ENCODE measurements at places on chromosomes 6 and 20. TPM values are rescaled to one million over a fixed set of nuclear protein-coding genes. Genes with fewer than 3 reads are reported as not detected.

The SMLR1 gene
- total RNA-seq: not detected

The SLC18B1 gene
- 3.1 TPM for total RNA-seq

The TTLL9 gene
- 0.19 TPM for total RNA-seq

The CD40 gene
- 2.9 TPM for total RNA-seq

- peaks cover 40% of the 10 kb centered on the region for H3K36me3 ChIP-seq
- DNase-seq: no peak
- no peak overlapping the region for H3K27ac ChIP-seq
These were observed 5.3 kb downstream of the RAB32 start for GRCh38 chr6:146548898-146549374.

GRCh38 chr6:166599205-166599604, 12.7 kb upstream of the RAMACL start:
- peaks cover 26% of the 10 kb centered on the region for H3K36me3 ChIP-seq
- no peak overlapping the region for H3K4me3 ChIP-seq
- no peak for DNase-seq
- no peaks in the 10 kb centered on the region for H3K27me3 ChIP-seq
- peak overlapping the region; percentile 98 for H3K27ac ChIP-seq

DNA sequence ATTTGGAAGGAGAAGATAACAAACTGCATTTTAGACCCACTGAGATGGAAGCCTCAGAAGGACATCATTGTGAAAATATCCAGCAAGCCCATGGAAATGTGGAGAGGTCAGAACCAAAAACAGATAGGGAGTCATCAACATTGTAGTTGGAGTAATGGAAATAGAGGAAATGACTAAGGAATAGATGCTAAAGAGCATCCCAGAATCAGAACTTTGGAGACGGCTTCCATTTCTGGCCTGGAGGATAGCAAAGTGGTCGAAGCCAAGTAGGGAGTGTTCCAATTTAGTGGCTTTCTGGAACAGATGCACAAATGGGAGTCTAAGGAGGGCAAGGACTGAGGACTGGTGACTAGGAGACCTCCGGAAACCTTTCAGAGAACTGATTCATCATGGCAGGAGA, 3.6 kb downstream of the BEND6 start:
- no peaks in the 10 kb centered on the region for H3K27me3 ChIP-seq
- peak; percentile 24 for DNase-seq
- no peaks in the 10 kb centered on the region for H3K36me3 ChIP-seq
- H3K27ac ChIP-seq: peak overlapping the region; percentile 88
- peaks cover 79% of the 10 kb centered on the region for H3K4me1 ChIP-seq
- peak overlapping the region; percentile 67 for H3K4me3 ChIP-seq
